ENCODE measurements at places on chromosomes 7 and 10.

- DNase-seq, result no peak
These were observed 132.9 kb downstream of the OAT start for GRCh38 chr10:124285587-124286527.

- DNase-seq, result no peak
These were observed 133.6 kb downstream of the THSD7A start for GRCh38 chr7:11698384-11698871.

- no peak for DNase-seq
These were observed 45.8 kb upstream of the SRRM3 start for GRCh38 chr7:76155938-76156337.

DNA sequence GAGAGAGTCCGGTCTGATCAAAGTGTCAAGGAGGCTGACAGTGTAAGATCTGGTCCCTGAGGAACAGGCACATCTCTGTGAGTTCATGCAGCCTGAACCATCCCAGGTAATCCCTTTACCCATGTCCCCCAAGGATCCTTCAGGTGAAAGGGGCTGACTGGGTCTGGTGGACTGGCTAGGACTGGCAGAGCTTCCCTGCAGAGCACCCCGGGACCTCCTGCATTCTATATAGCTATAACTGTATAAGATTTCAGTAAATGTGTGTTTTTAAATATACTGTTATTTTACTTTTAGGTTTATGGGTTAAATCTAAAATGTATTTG lies 246.8 kb downstream of the ELMO1 start:
- no peak for DNase-seq

- no peak for DNase-seq
These were observed 31.6 kb downstream of the COA1 start for GRCh38 chr7:43697690-43698089.

DNA sequence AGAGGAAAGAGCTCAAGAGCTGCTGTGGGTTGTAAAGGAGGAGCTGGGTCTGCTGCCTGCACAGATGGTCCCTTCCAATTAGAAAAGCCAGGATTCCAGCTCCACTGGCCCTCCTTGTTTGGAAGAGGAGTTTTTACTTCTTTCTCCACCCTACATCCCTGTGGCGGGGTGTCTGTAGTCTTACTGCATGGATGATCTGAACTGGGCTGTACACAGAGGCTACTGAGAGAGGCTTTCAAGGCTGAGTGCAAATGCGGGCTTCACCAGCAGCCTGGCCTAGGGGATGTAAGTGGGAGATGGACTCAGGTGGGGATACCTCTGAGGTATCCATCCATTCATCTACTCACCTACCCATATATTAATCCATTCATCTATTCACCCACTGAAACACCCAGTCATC lies 7.1 kb upstream of the CXCL12 start:
- no peak for DNase-seq

- DNase-seq, result no peak
These were observed 77.5 kb upstream of the CUX1 start for GRCh38 chr7:101739775-101740398.

DNA sequence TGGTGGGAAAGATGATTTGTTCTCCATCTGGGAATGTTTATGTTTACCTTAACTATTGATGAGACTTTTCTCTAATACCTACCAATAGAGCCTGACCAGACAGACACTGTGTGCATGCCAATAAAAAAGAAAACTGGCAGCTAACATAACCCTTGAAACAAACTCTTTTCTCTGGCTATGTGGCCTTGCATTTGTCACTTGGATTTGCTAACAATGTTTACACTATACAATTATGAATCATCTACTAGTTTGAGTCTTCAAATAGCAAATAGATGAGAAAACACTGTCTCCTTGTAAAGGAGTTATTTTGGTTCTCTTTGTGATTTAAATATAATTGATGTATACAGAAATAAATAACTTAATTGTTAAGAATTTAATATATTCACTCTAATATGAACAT lies 273.1 kb downstream of the SEMA3D start:
- DNase-seq, result no peak

GRCh38 chr7:148708026-148708885 lies 9.6 kb downstream of the CUL1 start:
- DNase-seq, result peak; percentile 64

GRCh38 chr10:3220853-3221252 lies 48.3 kb upstream of the PITRM1 start:
- DNase-seq, result no peak

- DNase-seq, result no peak
These were observed 30.8 kb upstream of the UNCX start for GRCh38 chr7:1201916-1202315.

DNA sequence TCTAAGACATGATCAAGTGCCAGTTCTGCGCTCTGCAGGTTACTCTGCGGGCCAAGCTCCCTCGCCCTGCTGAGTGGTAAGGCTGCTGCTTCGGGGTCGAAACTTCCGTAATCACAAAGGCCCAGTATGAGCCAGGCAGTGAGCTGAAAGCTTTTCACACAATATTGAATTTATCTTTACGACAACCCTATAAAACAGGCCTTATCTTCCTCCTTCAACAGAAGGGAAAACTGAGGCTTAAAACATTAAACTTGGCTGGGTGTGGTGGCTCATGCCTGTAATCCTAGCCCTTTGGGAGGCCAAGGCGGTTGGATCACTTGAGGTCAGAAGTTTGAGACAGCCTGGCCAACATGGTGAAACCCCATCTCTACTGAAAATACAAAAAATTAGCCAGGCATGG lies 83.3 kb downstream of the FAM107B start:
- no peak for DNase-seq

GRCh38 chr7:112205343-112206237 lies 609 bp downstream of the DOCK4 start:
- peak; percentile 14 for DNase-seq

DNA sequence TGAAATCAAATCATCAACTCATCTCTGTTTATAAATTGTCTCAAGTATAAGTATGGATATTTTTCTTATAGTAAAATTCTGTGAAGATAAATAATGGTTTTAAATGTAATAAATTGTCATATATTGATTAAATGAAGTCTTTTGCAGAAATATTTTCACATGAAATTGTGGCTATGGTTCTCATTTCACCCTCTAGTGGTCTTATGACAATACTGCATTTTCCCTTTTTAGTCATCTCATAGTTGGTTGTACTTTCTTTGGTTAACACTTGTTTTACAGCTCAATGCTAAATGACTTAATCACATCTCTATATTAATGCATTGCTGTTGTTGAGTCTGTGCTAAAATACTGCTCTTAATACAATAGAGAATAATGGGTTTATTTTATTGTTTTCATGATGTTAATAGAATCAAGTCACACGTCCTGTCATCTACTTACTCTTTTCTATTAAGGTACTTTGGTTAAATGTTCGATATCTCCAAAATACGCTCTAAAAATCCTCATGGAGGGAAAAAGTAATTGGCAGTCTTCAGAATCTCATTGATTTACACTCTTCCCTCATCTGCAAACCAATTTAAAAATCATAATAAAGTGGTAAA lies 38.0 kb upstream of the CACNA2D1 start:
- no peak for DNase-seq

DNA sequence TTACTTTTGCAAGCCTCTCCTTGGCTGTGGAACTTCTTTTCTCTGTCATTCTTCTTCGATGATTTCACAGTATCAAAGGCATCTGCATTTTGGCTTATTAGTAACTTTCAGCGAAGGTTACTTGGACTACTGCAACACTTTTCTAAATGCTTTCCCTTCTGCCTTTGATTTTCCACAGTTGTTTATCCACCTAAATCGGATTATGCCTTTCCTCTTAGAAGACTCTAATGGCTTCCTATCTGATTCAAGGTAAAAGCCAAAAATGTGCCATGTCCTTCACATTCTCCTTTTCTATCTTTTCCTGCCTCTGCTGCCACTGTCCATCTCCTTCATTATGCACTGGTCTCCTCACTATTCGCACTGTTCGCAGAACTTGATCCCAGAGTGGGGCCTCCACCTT lies 1606.3 kb upstream of the LRRTM3 start:
- no peak for DNase-seq

GRCh38 chr7:1275451-1276381 lies 43.0 kb downstream of the UNCX start:
- DNase-seq, result no peak

DNA sequence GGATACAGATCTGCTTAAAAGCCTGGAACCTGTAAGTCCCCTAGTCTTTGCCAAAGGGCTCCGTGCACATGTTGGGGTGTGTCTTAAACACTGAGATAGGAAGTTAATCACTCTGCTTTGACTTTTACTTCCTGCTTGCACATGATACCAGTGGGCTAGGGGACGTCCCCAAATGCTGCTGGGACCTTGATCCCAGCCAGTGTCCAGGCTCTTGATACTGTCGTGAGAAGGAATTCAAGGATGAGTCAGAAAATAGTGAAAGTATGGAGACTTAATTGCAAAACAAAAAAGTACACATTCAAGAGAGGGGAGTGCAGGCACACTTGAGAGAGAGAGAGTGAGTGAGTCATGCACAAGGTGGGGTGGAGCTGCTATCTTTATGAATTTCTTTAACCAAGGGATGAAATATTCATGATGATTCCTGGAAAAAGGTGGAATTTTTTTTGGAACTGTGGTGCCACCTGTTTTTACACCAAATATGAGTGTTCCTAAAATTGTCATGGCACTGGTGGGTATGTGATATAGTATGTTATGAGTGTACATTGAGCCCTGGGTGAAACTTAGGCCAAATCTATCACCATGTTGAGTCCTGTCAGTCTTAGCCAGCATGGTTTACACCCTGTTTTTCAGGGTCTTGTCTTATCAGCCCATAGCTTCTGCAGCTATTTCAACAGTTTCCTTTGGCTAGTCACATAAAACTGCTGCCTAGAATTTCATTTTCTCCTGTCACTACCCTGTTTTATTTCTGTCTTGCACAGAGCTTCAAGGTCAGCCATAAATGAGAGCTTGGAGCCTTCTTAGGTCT lies 88.3 kb upstream of the CYP26C1 start:
- peak; percentile 13 for DNase-seq

DNA sequence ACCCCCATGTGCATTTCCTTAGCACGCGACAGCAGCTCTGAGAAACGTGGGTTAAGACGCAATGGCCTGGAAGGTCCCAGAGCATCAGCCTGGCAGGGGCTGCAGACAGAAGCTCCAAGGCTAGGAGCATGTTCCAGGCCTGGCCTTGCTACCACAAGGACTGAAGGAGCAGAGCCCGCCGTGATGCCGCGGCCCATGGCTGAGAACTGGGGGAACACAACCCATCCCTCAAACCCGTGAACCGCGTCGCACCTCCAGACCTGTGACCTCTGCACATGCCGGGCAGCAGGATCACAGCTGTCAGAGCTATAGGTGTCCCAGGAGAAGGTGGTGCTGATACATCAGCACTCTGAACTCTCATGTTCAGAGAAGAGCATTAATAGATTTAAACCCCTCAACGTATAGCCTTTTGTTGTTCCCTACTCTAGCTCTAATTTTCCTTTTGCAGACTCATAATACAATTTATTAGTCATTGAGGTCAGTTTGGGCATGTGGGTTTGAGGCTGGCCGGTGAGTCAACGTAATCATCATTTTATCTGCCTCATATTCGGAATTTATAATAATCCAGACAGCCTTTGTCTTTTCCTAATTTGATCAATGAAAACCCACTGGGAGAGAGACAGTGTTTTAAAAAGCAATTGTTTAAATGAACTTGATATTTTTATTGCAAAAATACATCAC lies 222.5 kb upstream of the TCERG1L start:
- DNase-seq, result no peak

GRCh38 chr10:86632009-86632800 lies 22.1 kb upstream of the OPN4 start:
- no peak for DNase-seq

DNA sequence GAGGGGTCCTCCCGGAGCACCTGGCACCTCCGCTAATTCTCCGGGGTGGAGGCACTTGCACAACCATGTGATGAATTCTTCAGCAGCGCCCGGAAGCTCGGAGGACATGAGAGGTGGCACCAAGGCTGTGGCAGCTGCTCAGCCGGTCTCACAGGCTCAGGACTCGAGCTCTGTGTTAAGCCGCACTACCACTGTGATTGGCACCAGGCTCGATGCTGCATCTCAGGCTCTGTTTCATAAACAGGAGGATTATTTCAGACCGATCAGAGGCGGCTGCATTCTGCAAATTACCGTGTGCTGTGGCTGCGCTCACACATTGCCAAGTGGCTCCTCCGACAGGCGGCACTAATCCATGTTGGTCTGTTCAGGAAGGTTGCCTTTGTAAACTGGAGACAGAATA lies 495.2 kb downstream of the DNAJB6 start:
- no peak for DNase-seq

GRCh38 chr10:86733260-86733671 lies 23.2 kb upstream of the BMPR1A start:
- DNase-seq, result no peak

DNA sequence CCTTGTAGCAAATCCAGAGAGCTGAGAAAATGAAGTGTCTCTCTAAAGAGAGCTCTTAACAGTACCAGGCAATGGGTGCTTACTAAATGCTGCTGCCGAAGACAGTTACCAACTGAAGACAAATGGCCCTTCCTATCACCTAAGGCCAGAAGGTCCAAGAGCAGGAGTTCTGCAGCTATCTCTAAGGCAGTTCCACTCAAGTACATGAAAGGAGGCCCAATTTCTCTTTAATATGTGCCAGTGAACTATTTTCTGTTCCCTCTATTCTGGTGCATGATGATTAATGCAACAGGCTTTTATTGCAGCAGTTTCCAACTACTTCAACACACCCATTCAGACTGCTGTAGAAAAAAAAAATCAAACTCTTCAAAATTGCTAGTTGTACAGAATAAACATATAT lies 122.5 kb downstream of the SLC25A13 start:
- DNase-seq, result no peak

DNA sequence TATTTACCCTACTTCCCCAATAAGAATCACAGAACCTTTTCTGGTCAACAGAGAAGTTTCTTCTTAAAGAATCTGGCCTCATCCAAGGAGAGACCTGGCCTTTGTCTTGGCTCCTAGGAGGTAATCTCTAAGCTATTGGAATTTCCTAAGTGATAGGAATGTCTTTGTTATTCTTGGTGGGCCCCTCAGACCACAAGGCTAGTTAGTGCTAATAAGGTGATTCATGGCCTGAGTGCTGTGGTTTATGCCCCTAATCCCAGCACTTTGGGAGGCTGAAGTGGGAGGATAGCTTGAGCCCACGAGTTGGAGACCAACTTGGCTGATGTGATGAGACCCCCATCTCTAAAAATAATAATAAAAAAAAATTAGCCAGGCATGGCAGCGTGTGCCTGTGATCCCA lies 60.0 kb upstream of the CYP2C18 start:
- DNase-seq, result no peak

- no peak for DNase-seq
These were observed 963.3 kb downstream of the LRMDA start for GRCh38 chr10:76394707-76395042.
